ENCODE measurements at places on chromosomes 2 and 18. TPM values are rescaled to one million over a fixed set of nuclear protein-coding genes. Genes with fewer than 3 reads are reported as not detected.

GRCh38 chr18:77765468-77765867 lies 515.8 kb downstream of the GALR1 start:
- peak; percentile 23 for DNase-seq

- DNase-seq: no peak
Observed at GRCh38 chr18:48975120-48975816, 24.5 kb upstream of the SMAD7 start.

DNA sequence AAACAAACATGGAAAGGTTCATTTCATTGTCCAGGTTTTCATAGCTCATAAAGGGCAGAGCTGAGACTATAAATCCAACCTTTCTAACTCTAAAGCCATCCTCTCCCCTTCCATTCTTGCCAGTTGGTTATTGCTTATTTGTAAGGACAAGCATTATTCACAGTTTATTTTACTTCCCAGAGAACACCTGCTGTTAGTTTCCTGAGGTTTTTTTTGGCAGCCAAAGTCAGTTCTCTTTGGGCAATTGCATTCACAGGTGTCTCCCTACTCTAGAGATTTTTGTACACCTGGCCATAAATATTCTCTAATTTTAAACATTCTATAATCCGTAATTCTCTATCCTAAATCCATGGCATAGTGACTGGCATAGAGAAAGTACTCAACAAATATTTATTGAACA lies 87.3 kb upstream of the SPHKAP start:
- DNase-seq: no peak

SEPTIN2 gene
- polyA plus RNA-seq: 540 TPM

ACADL gene
- 16.4 TPM for polyA plus RNA-seq

NT5DC4 gene
- 0.13 TPM for polyA plus RNA-seq

KCNG3 gene
- 0.14 TPM for polyA plus RNA-seq

All from right lung (tissue), 10 donors.